Central memory CD4-positive, alpha-beta T cell (primary cell): ENCODE measurements at places on chromosomes 12 and 14.

GRCh38 chr12:12336049-12336411 lies 14.0 kb downstream of the MANSC1 start:
- DNase-seq, result no peak

- no peak for DNase-seq
Observed at GRCh38 chr12:97714107-97714563, 251.5 kb downstream of the RMST start.

GRCh38 chr12:97164936-97165335 lies 257.9 kb downstream of the NEDD1 start:
- DNase-seq, result no peak

GRCh38 chr12:73342733-73343132 lies 1070.6 kb downstream of the TRHDE start:
- DNase-seq, result no peak

DNA sequence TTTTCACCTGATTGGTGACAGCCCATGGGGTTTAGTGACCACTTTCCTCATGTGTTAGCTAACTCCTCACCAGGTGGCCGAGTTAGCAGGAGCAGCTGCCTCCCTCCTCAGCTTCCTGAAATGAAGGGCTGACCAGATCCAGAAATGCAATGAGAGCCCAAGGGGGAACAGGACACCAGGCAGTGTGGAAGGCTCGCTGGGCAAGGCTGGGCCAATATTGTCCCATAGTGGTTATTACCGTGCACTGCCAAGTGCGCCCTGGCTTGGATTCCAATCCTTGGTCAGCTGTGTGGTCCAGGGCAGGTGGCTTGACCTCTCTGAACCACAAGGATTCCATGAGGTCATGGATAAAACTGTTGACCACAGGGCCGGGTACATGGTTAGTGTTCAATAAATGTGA lies 3.6 kb upstream of the HSPB8 start:
- DNase-seq, result no peak

GRCh38 chr12:46205294-46205693 lies 63.5 kb downstream of the SLC38A1 start:
- DNase-seq, result no peak

DNA sequence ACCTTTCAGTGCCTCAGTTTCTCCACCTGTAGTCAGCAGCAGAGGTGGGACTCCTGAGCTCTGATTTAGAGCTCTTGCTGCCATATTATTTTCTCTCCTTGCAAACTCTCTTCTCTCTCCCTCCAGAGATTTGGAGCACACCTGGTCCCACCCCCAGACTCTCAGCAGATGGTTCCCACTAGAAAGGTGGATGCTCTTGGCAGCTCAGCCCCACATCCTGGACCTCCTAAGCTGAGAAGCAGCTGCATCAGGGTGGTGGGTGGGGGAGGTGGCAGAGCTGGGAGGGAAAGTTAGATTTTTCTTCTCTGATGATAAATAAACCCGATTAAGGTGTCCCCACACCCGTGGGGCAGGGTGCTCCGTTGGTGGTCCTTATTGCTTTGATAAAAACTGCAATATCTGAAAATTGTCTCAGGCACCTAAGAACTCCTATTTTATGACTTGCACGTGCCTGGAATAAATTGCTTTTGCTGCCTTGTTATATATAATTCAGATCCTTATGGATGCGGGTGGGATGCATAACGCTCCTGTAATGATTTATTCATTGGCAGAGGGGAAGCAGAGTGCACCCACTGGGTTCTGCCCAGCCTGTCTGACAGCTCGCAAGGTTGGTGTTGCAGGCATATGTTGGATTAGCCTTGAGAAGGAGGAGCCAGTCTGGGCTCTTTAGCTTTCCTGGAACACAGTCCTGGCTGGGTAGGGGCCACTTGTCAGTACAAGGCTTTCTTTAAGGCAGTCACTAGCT lies 214.2 kb downstream of the SUDS3 start:
- DNase-seq, result no peak

- DNase-seq, result no peak
Observed at GRCh38 chr12:52050116-52050757, 1.0 kb upstream of the NR4A1 start.

DNA sequence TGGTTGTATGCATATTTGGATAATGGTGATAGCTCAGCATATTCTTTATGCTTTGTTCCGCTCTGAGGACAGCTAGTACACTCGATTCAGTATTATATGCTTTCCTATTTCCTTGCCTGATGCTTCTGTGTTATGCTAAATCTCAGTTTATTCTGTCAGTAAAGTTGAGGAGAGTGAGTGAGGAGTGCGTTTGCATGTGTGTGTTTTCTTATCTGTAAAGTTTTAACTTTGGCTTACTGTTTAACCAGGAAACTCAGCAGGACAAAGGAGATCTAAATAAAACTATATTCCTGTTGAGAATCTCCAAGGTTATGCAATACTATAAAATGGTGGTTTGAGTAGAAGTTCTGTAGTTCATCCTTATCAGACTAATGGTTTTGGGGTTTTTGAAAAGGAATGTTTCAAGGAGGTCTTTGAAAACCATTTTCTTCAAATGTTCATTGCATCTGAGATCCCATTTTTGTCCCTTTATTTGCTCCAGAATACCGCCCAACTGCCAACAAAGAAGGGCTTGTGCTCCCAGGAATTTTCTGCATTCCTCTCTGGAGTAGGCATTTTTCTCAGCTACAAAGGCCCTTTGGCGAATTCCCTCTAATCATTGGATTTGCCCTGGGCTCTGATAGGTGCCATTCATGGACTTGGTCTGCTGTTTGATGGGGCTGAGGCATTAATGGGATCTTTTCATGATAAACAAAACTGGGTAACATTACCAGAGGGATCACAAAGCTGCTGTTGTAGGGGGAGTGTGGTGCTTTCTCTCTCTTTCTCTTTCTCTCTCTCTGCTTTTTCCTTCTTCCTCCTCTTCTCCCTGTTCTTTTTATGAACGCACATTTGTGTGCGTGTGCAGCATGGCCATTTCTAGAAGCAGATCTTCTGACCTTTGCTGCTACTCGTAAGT lies 71.7 kb downstream of the HMGA2 start:
- DNase-seq, result no peak

- no peak for DNase-seq
Observed at GRCh38 chr12:51626629-51627028, 35.6 kb downstream of the SCN8A start.

DNA sequence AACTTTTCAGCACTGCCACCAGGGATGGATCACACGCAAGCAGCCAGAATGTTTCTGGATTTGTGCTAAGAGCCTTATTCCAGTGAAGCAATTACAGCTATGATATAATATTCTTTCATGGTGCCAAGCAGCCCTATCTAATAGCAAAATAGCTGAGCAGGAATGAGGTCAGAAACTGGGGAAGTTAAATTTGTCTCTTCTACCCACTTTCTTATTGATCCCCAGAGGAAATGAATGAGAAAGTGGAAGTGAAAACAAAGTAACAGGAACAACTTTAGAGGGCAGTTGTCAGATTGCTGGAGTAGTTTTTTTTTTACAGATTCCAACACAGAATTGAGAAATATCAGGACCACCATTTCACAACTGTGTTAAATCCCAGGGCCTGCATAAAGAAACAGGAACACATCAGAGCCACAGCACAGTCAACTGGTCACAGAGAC lies 44.8 kb downstream of the GCH1 start:
- DNase-seq, result no peak

DNA sequence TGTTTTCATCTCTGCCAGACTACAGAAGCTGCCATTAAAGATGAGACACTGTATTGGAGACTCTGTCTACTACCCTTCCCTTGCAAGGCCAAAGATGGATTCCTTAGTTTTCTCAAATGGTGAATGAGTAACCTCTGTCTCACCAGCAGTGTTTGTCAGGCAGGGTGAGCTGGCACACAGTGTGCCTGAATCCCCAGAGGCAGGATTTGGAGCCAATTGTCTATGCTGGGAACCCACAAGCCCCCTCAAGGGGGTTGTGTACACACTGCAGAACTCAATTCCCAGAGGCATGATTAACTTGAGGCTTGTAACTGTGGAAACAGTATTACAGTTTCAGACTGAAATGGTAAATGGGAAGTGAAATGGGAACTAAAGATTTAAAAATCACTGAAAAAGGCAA lies 136.8 kb upstream of the PTPRB start:
- DNase-seq, result no peak

GRCh38 chr14:100132903-100133510 lies 26.4 kb downstream of the DEGS2 start:
- no peak for DNase-seq

DNA sequence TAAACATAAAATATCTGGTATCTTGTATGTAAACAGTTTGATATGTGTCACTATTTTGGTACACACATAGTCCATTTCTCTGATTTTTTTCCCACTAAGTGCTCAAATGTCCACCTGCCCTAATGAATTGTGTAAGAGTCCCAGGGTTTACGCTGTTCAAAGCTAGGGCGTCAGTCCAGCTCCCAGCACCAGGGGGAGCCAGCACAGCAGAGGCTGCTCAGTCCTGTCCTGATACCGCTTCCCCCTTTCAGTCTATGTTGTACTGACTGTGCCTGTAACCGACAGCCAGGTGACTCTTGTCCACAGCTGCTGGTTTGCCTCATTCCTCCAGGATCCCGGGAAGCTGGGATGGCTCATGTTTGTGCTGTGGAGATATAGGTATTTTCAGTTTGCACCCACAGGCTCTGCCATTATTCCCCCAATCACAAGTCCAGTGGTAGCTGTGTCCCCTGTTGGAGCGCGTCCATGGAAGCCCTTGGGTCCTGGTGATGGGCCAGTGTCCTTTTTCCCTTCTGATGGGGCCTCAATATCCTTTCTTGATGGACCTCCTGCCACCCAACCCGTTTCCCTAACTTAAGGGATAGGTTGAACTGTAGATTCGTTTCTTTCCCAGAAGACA lies 242.0 kb downstream of the NEDD1 start:
- peak; percentile 8 for DNase-seq

- DNase-seq, result no peak
Observed at GRCh38 chr12:5437182-5437583, 5.3 kb downstream of the NTF3 start.

- no peak for DNase-seq
Observed at GRCh38 chr12:23055004-23055403, 430.0 kb downstream of the ETNK1 start.

- no peak for DNase-seq
Observed at GRCh38 chr12:6552140-6552551, 3.7 kb downstream of the IFFO1 start.

DNA sequence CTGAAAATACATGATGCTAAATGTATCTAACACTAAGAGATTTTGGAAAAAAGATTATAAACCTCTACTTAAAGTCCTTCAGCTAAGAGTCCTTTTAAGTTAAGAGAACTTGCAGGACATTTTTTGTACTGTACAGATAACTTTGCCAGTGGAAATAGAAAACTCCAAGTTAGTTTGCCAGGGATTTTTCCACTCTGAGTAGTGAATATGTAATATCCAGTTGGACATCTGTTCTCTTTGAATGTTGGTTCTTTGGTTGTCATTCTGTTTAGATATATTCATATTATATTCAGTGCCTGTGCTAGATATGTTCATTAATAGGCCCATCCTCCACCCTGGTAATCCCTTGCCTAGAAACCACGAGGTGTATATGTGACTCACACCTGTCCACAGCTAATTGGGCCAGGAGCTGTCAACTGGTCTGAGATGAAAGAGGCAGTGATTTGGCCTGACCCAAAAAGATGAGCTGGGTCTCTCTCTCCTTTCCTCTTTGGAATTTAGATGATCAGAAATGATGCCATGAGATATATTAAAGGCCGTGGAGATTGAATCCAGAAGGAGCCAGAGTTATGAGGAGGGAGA lies 261.0 kb upstream of the LRIG3 start:
- no peak for DNase-seq

GRCh38 chr14:61616524-61617185 lies 78.7 kb upstream of the HIF1A start:
- DNase-seq, result no peak

- DNase-seq, result no peak
Observed at GRCh38 chr12:11067514-11067913, 5.4 kb upstream of the TAS2R46 start.

- no peak for DNase-seq
Observed at GRCh38 chr12:50642035-50642451, 121.9 kb upstream of the ATF1 start.

GRCh38 chr12:80684077-80684495 lies 23.3 kb upstream of the MYF6 start:
- no peak for DNase-seq

GRCh38 chr14:47539031-47539461 lies 136.4 kb downstream of the MDGA2 start:
- DNase-seq, result no peak

DNA sequence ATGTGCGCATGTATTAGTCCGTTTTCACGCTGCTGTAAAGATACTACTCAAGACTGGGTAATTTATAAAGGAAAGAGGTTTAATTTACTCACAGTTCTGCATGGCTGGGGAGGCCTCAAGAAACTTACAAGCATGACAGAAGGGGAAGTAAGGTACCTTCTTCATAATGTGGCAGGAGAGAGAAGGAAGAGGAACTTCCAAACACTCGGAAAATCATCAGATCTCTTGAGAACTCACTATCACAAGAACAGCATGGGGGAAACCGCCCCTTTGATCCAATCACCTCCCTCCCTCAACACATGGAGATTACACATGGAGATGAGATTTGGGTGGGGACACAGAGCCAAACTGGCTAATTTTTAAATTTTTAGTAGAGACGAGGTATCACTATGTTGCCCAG lies 41.8 kb upstream of the SNX6 start:
- DNase-seq, result no peak

GRCh38 chr14:50800032-50800431 lies 30.9 kb downstream of the NIN start:
- DNase-seq, result no peak

- DNase-seq, result peak; percentile 65
Observed at GRCh38 chr14:106459971-106460730, 933.8 kb downstream of the TMEM121 start.

GRCh38 chr14:76293923-76294322 lies 82.0 kb upstream of the ESRRB start:
- DNase-seq, result no peak

DNA sequence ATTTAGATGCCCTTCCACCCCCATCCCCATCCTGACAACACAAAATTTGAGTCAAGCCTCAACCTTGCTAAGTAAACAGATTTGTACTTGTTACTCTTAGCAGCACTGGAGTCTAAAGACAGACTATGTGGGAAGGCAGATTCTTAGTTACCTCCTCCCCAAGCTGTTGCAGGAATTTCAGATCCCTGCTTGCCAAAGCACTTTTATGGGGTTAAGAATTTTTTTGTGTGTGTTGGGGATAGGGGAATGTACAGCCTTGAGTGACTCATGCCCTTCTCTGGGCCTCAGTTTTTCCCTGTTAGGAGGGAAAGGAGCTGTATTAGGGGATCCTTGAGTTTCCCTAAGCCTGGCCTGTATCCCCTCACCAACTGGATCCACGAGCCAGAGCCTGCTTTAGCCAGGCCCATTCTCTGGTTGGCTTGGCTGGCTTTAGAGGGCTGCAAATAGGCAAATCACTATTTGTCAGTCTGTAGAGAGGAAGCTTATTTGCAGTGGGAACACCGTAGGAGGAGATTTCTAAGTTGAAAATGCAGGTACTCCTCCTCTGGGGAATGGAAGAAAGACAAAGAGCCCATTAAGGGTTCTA lies 27.7 kb upstream of the RNU6-8 start:
- DNase-seq, result no peak

GRCh38 chr12:108373111-108373510 lies 34.0 kb upstream of the CMKLR1 start:
- no peak for DNase-seq

GRCh38 chr12:119115296-119115905 lies 63.3 kb upstream of the HSPB8 start:
- DNase-seq, result no peak
